ENCODE measurements at places on chromosomes 11 and 22.

- no peak for DNase-seq
These were observed 83.3 kb upstream of the SUSD2 start for GRCh38 chr22:24097961-24098391.

DNA sequence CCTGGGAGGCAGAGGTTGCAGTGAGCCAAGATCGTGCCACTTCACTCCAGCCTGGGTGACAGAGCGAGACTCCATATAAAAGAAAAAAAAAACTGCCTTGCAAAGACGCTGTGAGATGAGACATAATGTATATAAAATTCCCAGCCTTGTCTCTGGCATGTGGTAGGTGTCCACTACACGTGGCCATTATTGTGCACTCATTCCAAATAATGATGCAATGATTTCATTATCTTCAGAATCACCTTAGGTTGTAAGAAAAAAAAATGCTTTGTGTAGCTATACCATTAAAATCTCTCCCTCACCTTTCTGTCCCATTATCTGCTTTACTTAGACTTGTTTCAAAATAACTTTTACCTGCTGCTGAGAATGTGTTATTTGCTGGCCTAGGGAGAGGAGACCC is 41.6 kb downstream of the C11orf96 start:
- DNase-seq = no peak

- no peak for DNase-seq
These were observed 195.0 kb downstream of the IGLL1 start for GRCh38 chr22:23384923-23385677.

DNA sequence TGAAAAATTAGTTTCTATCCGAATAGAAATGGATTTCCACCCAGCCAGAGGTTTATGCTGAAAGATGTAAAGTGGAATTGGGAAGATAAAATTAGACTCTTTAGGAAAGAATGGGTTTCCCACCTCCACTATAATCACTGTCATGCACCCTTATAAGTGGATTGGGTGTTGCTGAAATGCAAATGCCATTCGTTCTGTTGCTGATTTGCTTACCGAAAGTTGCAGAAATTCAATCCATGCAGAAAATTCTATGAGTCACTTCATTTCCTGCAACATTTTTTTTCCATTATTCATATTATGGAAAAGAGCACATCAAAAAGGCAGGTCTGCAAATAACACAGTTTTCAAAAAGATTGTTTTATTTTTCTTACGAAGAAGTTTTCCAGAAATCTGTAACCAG is 65.6 kb downstream of the LDLRAD3 start:
- DNase-seq = no peak

GRCh38 chr11:108147150-108147549 is 25.8 kb downstream of the ACAT1 start:
- DNase-seq = no peak

DNA sequence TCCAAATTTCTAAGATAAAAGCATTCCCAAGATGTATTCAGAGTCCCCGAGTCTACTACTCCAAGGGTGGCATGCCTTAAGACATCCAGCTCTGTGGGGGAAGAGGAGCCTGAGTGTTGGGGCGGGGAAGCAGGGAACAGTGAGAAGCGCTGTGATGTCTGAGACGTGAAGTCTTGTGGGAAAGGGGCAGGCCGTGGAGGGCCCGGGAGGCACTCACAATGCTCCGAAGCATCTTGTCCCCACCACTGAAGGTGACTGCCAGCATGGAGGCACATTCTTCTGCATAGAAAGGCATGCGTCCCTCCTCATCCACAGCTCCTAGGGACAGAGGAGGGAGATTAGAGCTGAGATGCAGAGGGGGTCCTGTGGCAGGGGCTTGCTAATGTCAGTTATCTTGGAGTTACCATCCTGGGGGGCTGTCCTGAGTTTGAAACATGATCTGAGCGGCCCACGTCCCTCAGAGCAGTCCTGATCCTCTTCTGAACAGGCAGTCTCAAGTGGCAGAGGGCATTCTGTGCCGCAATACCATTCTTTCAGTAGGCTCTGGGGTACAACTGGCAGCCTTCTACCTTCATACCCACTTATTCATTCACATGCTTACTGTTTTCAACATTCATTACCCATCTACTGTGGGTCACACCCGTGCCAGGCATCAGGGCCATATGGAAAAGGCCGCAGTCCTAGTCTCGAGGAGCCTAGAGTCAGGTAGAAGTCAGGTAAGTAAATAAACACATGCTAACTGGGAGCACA is 8.7 kb downstream of the PCSK7 start:
- DNase-seq = no peak

DNA sequence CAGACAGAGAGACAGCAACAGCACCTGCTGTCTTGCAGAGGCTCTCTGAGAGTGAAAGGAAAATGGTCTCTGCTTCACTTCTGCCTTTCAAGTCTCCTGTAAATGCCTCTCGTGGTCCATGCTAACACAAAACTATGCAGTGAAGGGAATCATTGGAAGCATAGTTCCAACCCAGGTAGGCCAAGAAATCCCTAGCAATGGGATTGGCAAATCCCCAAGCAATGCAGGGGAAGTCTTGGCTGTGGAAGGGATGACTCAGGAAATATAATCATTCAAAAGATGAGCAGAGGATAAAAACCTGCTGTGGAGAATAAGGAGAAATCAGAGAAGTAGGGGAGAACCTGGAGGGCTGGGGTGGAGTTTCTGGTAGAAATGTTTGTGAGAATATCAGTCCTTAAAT is 216.1 kb upstream of the ZBED5 start:
- DNase-seq = no peak

DNA sequence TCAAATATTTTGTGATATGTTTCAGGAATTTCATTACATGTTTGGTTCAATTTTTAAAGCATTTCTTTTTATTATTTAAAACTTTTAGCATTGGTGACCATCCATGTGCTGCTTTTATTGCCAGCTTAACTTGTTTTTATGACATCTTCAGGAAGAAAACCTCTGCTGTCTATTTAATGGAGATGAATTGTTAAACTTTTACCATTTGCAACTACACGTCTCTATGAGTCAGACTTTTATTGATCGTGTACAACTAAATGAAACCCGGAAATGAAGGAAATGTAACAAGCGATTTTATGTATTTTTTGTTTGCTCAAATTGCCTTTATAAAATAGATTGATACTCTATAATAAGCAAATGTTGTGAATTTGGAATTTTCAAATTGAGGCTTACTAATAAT is 113.0 kb downstream of the PTPRJ start:
- no peak for DNase-seq

DNA sequence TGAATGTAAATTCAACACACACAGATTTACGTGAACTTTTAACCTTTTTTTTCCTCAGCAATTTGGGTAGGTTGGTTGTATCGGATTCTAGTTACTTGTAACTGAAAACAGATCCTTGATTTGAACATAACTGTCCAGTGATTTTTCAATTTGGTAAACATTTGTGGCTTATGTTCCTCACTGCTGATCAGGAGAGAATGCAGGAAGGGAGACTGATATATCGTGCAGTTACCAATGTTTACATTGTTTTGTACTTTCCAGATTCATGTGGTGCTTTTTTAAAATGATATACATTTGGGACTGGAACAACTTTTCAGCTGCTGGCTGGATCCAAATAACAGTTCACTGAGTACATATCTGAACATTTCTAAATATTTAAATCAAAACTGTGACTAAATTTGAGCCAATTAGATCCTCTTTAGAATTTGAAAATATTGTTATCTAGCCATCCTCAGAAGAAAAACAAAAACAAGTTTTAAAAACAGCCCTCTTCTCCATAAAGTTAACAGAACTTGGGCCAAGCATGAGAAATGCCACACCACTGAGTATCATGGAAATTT is 84.3 kb upstream of the MTMR2 start:
- no peak for DNase-seq

DNA sequence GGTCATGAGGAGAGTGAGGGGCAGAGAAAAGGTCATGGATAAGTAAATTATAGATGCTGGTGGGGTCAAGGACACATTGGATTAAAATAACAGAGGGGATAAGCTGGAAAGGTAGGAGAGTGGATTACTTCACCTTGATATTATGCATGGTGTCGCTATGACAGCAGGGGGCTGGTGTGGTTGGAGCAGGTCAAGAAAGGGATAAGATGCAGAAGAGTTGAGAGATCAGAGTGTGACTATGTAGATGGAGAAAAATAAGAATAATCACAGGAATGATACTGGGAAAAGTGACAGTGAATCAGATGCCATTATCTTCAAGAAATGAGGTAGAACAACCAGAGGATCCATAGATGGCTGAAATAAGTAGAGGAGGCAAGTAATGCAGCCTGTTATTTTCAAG is 29.4 kb upstream of the AMOTL1 start:
- DNase-seq = no peak
